ENCODE measurements at places on chromosomes 3 and 15. TPM values are rescaled to one million over a fixed set of nuclear protein-coding genes. Genes with fewer than 3 reads are reported as not detected.

The C3orf52 gene
- 15.5 TPM for total RNA-seq

The USP50 gene
- total RNA-seq = not detected

The AHSG gene
- total RNA-seq = not detected

The ANKRD63 gene
- 0.35 TPM for total RNA-seq

The FAM81A gene
- 27.3 TPM for total RNA-seq

The GHSR gene
- total RNA-seq = 1.0 TPM

The CCDC39 gene
- not detected for total RNA-seq

The KLHL40 gene
- 0.71 TPM for total RNA-seq

The ISL2 gene
- total RNA-seq = 3.0 TPM

The SH2D7 gene
- 0.36 TPM for total RNA-seq

The NUP210 gene
- 0.10 TPM for total RNA-seq

The GPR62 gene
- total RNA-seq = not detected

The SH3GL3 gene
- total RNA-seq = not detected

The SAMMSON gene
- not detected for total RNA-seq

DNA sequence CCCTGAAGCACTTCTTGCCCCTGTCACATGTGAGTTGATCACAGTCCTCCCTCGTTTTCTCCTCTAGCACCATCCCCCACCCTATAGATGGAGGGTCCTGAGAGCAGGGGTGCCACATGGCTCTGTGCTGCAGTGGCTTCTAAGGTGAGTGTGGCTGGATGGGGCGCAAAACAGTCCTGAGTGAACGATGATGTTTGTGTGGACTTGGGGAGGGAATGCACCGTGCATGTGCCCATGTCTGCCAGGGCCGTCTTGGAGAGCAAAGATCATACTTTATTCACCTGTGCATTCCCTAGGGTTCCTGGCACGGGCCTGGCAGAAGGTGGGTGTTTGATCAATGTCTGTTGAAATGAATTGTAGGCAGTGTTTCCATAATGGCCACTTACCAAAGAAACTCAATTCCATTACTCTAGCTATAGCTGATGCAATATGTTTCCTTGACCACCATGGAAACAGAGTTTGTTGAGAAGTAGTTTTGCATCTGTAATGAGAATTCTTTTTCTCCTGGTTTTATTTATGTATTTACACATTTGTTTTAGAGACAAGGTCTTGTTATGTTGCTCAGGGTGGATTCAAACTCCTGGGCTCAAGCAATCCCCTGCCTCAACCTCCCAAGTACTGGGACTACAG lies 58.0 kb downstream of the ABTB1 start:
- no peak overlapping the region for H3K27ac ChIP-seq
- no peak for DNase-seq
- peaks cover 24% of the 10 kb centered on the region for H3K4me1 ChIP-seq
- H3K36me3 ChIP-seq = no peaks in the 10 kb centered on the region
- H3K4me3 ChIP-seq = no peak overlapping the region

DNA sequence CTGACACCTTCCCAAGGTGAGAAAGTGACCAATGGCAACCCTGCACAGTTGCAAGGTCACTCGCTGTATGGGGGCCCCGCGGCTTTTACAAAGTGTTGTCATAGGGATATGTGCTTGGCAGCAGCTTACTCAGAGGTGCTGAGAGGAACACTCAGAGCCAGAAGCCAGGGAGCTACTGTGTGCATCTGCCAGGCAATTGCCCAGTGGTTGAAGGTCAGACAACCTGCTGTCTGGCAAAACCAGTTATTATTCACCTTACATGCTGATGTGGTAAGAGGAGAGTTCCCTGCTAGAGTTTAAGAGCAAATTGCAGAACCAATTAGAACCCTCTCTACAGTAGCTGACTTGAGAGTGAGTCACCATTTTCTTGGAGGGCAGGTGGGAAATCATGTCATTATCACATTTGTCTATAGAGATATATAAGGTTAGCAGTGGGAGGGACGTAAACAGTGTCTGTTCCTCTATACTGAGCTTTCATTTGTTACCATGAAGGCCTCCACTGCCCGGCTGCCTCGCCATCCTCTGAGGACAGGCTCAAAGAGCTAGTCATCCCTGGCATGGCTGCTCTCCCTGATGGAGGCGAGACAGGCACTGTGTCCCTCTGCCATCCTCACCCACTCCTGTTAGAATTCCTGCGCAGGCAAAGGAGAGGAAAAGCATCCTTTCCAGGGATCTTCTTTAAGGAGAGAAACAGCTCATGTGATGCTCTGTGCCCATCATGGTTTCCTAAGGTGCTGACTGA lies 274.4 kb downstream of the PLCL2 start:
- no peak for DNase-seq
- H3K27me3 ChIP-seq = no peaks in the 10 kb centered on the region
- no peak overlapping the region for H3K27ac ChIP-seq
- no peak overlapping the region for H3K4me3 ChIP-seq
- peaks cover 6% of the 10 kb centered on the region for H3K36me3 ChIP-seq

DNA sequence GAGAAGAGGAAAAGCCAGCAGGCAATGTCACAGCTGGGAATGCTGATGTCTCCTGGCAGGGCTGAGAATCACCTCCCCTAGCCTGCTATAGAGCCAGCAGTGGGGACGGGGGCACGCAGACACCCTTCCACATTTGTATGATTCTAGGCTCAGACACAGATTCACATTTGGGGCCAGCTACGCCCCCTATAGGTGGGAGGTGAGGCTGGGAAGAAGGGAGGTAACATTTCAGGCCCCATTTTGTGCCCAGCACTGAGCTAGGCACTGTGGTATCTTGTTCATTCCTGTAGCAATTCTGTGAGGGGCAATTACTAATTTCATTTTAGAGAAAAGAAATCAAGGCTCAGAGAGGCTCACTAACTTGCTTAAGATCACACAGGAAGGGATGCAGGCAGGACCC lies 15.9 kb upstream of the ACAD9 start:
- no peak overlapping the region for H3K4me3 ChIP-seq
- no peak for DNase-seq
- no peaks in the 10 kb centered on the region for H3K27me3 ChIP-seq
- no peak overlapping the region for H3K27ac ChIP-seq

DNA sequence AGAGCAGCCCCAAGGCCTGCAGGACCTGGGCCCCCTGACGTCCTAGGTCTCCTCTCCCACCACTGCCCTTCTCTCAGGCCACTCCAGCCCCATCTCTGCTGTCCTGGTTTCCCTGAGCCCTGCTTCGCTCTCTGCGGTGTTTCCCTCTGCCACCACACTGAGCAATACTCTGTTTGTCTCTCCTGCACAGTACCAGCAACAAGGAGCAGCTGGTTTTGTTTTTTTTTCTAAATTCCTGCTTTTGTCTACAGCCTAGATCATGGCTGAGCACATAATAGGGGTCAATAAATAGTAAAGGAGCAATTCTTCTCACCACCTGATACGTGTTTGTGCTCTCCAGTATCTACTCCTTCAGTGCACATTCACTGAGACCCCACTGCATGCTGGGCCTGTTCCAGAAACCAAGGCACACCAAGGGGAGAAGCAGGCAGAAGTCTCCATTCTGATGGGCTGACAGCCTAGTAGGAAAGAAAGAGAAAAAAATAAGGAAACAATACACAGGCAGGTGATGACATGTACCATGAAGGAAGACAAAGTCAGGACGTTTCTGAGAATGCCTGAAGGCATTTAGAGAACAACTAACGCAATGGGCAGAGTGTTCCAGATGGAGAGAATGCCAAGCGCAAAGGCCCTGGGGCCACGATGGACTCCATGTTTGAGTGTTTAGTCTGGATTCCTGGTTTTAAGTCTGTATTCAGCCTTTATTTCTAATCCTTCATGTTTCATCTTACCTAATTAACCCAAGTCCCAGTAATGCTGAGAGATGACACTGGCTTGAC lies 6.0 kb upstream of the ACAD9 start:
- DNase-seq = no peak
- no peaks in the 10 kb centered on the region for H3K36me3 ChIP-seq
- H3K27ac ChIP-seq = no peak overlapping the region
- no peaks in the 10 kb centered on the region for H3K4me1 ChIP-seq

- H3K36me3 ChIP-seq = no peaks in the 10 kb centered on the region
- H3K27ac ChIP-seq = peak overlapping the region; percentile 65
- DNase-seq = peak; percentile 98
- H3K4me1 ChIP-seq = peaks cover 20% of the 10 kb centered on the region
These were observed 36.3 kb downstream of the LRTM1 start for GRCh38 chr3:54891540-54891897.

DNA sequence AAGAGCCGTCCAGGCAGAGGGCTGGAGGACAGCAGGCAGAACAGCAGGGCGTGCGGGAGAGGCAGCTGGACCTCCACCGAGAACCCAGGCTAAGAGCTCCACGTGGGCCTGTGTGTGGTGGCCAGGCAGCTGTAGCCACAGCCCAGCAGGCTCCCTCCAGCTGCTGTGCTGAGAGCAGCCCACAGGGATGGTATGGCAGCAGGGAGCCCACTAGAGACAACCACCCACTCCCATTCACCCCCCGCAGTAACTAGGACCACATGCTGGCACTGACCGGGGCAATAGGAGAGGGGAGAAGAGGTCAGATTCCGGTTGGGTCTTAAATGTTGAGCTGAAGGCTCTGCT lies 25.6 kb upstream of the MUSTN1 start:
- no peaks in the 10 kb centered on the region for H3K36me3 ChIP-seq
- no peak overlapping the region for H3K4me3 ChIP-seq
- no peak overlapping the region for H3K27ac ChIP-seq
- H3K4me1 ChIP-seq = no peaks in the 10 kb centered on the region
- H3K27me3 ChIP-seq = no peaks in the 10 kb centered on the region
- no peak for DNase-seq

GRCh38 chr3:132595014-132595413 lies 2.1 kb upstream of the ACKR4 start:
- no peak overlapping the region for H3K4me3 ChIP-seq
- H3K27ac ChIP-seq = no peak overlapping the region
- H3K27me3 ChIP-seq = no peaks in the 10 kb centered on the region
- DNase-seq = no peak

GRCh38 chr15:69277316-69277715 lies 21.4 kb upstream of the PAQR5 start:
- H3K4me1 ChIP-seq = peaks cover under 1% of the 10 kb centered on the region
- no peak overlapping the region for H3K27ac ChIP-seq
- H3K27me3 ChIP-seq = no peaks in the 10 kb centered on the region
- no peaks in the 10 kb centered on the region for H3K36me3 ChIP-seq

- no peak overlapping the region for H3K27ac ChIP-seq
- H3K4me3 ChIP-seq = peak overlapping the region; percentile 10
- no peaks in the 10 kb centered on the region for H3K27me3 ChIP-seq
- H3K36me3 ChIP-seq = no peaks in the 10 kb centered on the region
- H3K4me1 ChIP-seq = peaks cover 2% of the 10 kb centered on the region
These were observed 23.0 kb upstream of the CLDN1 start for GRCh38 chr3:190345027-190345821.

- no peak overlapping the region for H3K4me3 ChIP-seq
- no peak overlapping the region for H3K27ac ChIP-seq
- peaks cover 3% of the 10 kb centered on the region for H3K4me1 ChIP-seq
- DNase-seq = no peak
- H3K27me3 ChIP-seq = no peaks in the 10 kb centered on the region
These were observed 25.8 kb downstream of the GREM1 start for GRCh38 chr15:32743411-32744140.

GRCh38 chr3:122677216-122677615 lies 3.4 kb upstream of the PARP14 start:
- no peak for DNase-seq
- H3K4me1 ChIP-seq = no peaks in the 10 kb centered on the region
- H3K27ac ChIP-seq = no peak overlapping the region
- no peak overlapping the region for H3K4me3 ChIP-seq
- no peaks in the 10 kb centered on the region for H3K36me3 ChIP-seq
